ENCODE measurements at places on chromosomes 11 and 22. TPM values are rescaled to one million over a fixed set of nuclear protein-coding genes. Genes with fewer than 3 reads are reported as not detected.

GRCh38 chr11:762421-763072 lies 14.7 kb downstream of the GATD1 start:
- peak; percentile 54 for DNase-seq

- no peak for DNase-seq
Observed at GRCh38 chr11:11710556-11710955, 88.8 kb upstream of the GALNT18 start.

KRTAP5-7 gene
- 0.89 TPM for total RNA-seq

DNA sequence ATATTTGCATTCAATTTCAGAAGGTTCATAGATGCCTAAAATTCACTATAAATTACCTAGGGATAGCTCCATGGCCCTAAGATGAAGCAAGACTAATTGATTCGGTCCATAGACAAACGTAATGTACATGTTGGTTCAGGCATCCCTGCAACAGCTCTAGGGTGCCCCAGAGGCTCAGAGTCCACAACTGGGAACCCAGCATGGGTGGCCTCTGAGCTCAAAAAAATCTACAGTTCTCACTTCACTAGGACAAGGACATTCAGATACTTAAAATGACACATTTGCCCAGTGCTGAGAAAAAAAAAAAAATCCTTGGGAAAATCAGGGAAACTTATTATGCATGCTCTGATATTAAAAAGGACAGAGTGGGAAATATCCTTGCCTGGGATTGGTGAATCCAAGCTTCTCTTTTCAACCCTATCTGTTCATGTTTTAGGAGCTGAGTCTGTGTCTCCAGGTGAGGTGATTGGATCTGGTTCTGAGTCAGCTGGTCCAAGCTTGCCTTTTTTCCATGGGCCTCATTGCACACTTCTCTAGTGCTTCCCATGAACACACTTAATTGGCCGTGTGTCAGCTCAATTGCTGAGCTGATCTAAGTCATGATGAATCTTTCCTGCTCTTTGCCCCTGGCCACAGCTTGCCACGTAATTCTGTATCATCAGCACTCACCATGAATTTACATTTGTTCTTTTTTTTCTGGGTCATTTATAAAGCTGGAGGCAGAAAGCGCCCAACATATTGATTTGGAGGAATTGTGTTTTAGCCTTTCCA lies 116.3 kb upstream of the RCN1 start:
- DNase-seq, result no peak

PANX3 gene
- total RNA-seq, result not detected
